ENCODE measurements at places on chromosomes 2 and 18.

GRCh38 chr18:44579745-44580144 lies 100.9 kb upstream of the SETBP1 start:
- no peaks in the 10 kb centered on the region for H3K36me3 ChIP-seq
- no peaks in the 10 kb centered on the region for H3K27me3 ChIP-seq
- DNase-seq, result no peak
- no peaks in the 10 kb centered on the region for H3K4me1 ChIP-seq
- H3K4me3 ChIP-seq, result no peak overlapping the region
- no peak overlapping the region for H3K27ac ChIP-seq

GRCh38 chr2:229412686-229413085 lies 141.6 kb upstream of the PID1 start:
- H3K27ac ChIP-seq, result no peak overlapping the region
- no peaks in the 10 kb centered on the region for H3K27me3 ChIP-seq
- no peak overlapping the region for H3K4me3 ChIP-seq
- DNase-seq, result no peak
- peaks cover 12% of the 10 kb centered on the region for H3K4me1 ChIP-seq

DNA sequence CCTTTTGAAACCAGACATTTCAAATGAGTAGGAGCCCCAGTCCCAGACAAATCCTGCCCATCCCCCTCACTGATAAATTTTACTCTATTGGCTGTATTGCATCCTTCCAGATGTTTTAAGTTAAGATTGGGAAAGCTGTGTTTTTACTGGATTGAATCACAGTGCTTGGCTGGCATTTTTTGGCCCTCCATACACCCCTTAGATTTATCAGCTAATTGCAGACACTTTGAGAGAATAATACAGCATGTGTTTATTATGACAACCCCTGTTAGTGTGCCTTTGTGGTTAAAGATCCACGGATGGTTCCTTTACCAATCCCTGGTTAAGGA lies 74.9 kb downstream of the ANTXR1 start:
- H3K4me1 ChIP-seq, result no peaks in the 10 kb centered on the region
- no peak for DNase-seq
- H3K27me3 ChIP-seq, result no peaks in the 10 kb centered on the region
- H3K27ac ChIP-seq, result no peak overlapping the region
- H3K4me3 ChIP-seq, result no peak overlapping the region
- no peaks in the 10 kb centered on the region for H3K36me3 ChIP-seq

DNA sequence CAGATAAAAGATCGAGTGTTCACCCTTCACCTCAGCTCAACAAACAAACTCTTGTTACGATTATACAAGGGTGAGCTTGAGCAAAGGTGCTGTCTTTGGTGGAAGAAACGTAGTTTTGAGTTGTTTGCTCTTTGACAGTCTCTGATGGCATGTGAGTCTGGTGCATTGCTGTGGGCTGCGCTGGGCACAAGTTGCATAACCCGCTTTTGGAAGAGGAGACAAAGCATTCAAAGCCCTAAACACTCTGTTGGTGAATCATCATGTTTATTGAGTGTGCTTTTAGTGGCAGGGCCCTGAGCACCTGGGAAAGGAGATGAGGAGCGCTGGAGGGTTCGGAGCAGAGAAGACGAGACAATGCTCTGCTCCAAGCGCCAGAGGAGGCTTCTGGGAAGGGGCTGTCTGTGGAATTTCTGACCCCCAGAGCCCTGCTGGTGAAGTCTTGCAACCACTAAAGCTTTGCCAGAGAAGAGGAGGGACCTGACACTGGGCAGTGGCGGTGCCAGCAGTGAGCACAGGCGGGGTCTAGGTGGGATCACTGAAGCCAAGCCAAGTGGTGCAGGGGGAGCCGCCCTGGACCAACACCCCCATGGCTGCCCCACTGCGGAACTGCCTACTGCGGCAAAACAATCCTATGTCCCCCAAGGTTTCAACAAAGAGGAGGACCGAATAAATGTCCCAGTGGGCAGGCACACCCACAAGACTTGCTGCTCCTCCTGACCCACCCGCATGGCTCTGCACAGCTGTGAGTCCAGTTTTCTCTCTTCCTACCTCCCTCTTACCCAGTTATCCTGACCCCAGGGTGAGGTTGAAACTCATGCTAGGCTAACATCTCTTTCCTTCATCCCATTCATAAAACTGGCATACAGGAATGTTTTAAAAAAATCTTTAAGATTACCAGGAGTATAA lies 64.0 kb downstream of the TNFRSF11A start:
- no peaks in the 10 kb centered on the region for H3K4me1 ChIP-seq
- H3K4me3 ChIP-seq, result no peak overlapping the region
- H3K36me3 ChIP-seq, result no peaks in the 10 kb centered on the region
- no peaks in the 10 kb centered on the region for H3K27me3 ChIP-seq
- no peak for DNase-seq

DNA sequence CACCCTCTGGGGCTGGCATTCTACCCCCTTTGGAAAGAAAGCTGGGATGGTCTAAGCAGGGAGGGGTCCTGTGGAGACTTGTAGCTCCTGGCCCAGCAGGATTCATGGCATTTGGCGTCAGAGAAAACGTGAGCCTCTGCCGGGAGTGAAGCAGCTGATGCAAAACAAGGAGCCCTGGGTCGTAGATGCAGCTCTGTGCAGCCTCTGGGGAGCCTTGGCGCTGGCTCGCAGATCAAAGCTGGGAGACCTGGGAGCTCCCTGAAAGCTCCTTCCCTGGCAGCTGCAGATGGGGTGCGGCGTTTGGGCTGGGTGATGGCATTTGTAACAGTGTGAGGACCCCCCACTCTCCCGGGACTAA lies 148.3 kb downstream of the KLHL29 start:
- H3K4me1 ChIP-seq, result peaks cover 5% of the 10 kb centered on the region
- H3K36me3 ChIP-seq, result no peaks in the 10 kb centered on the region
- no peak overlapping the region for H3K4me3 ChIP-seq
- H3K27ac ChIP-seq, result no peak overlapping the region

- peak; percentile 67 for DNase-seq
- peaks cover 8% of the 10 kb centered on the region for H3K4me1 ChIP-seq
- H3K36me3 ChIP-seq, result no peaks in the 10 kb centered on the region
- no peaks in the 10 kb centered on the region for H3K27me3 ChIP-seq
- no peak overlapping the region for H3K27ac ChIP-seq
Observed at GRCh38 chr2:158042245-158042644, 59.4 kb upstream of the UPP2 start.

- H3K27me3 ChIP-seq, result no peaks in the 10 kb centered on the region
- H3K36me3 ChIP-seq, result no peaks in the 10 kb centered on the region
- no peak overlapping the region for H3K27ac ChIP-seq
Observed at GRCh38 chr2:205633994-205634393, 48.3 kb upstream of the NRP2 start.

- no peaks in the 10 kb centered on the region for H3K36me3 ChIP-seq
- H3K27me3 ChIP-seq, result no peaks in the 10 kb centered on the region
- H3K4me3 ChIP-seq, result no peak overlapping the region
- no peaks in the 10 kb centered on the region for H3K4me1 ChIP-seq
- H3K27ac ChIP-seq, result no peak overlapping the region
Observed at GRCh38 chr18:69358212-69358895, 42.3 kb upstream of the DOK6 start.

GRCh38 chr2:172403881-172404468 lies 23.4 kb upstream of the ITGA6 start:
- no peak overlapping the region for H3K4me3 ChIP-seq
- no peak overlapping the region for H3K27ac ChIP-seq
- H3K36me3 ChIP-seq, result no peaks in the 10 kb centered on the region
- no peaks in the 10 kb centered on the region for H3K4me1 ChIP-seq
- H3K27me3 ChIP-seq, result no peaks in the 10 kb centered on the region
- DNase-seq, result no peak

DNA sequence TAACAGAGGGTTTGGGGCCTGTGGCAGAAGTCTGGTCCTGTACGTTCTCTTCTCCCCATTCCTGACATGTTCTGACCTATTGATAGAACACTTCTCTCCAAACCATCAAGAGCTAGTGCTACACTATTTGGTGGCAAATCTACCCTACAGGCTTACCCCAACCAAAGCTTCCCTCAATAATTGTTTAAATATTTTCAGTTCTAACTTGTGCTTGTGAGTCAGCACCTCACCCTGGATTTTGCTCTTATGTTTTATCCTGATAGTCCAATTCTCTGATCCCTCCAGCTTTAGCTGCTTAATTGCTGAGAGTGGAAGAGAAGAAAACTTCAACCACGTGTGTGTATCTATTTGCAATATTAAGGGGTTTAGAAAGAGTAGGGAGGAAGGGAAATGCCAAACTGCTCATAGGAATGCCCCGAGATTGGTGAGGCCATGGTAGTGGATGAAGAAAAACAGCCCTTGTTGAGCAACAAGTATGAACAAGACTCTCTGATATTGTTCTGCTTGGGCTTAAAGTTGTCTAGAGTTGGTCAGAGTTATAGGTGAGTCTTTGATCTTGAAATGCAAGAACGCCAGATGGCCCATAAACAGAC lies 67.8 kb upstream of the PARD3B start:
- H3K36me3 ChIP-seq, result no peaks in the 10 kb centered on the region
- no peak for DNase-seq
- no peaks in the 10 kb centered on the region for H3K27me3 ChIP-seq
- no peaks in the 10 kb centered on the region for H3K4me1 ChIP-seq
- H3K27ac ChIP-seq, result no peak overlapping the region

DNA sequence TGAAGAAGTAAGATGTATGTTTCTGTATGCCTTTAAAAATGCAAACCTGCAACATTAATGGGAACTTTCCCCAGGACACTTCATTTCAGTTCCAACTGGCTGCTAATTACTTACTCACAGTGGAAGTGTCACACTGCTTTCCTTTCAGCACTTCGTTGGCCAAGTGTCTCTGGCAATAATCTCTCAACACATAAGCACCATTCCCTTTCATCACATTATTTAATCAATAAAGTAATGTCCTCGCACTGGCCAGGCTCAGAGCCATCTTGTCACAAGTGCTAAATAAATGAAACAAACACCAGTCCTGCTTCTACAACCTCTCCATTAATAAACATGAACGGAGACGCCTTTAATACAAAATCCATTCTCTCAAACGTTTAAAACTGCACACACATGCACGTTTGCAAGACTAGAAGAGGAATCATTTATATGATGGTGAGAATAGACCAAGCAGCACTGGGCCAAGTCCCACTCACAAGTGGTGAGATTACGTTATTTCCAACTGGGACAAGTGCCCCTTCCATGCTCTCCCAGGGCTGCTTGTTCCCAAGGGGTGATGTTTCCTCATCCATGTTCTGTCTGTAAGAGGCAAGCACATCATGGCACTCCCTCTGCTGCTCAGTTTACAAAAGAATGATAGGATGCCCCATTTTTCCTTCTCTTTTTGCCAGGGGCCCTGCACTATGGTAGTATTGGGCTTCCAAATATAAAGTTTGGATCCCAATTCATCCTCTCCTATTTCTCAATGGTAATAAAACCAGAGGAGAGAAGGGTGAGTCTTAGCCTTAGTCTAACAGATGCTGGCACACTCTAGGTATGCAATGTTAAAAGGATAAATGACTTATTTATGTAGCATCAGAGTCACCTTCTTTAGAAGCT lies 56.8 kb upstream of the ETAA1 start:
- no peak overlapping the region for H3K27ac ChIP-seq
- H3K4me1 ChIP-seq, result no peaks in the 10 kb centered on the region
- no peak overlapping the region for H3K4me3 ChIP-seq
- no peak for DNase-seq

GRCh38 chr18:49376046-49376445 lies 84.4 kb downstream of the DYM start:
- H3K4me3 ChIP-seq, result no peak overlapping the region
- peaks cover 4% of the 10 kb centered on the region for H3K4me1 ChIP-seq
- no peaks in the 10 kb centered on the region for H3K36me3 ChIP-seq
- H3K27ac ChIP-seq, result no peak overlapping the region
- H3K27me3 ChIP-seq, result no peaks in the 10 kb centered on the region

DNA sequence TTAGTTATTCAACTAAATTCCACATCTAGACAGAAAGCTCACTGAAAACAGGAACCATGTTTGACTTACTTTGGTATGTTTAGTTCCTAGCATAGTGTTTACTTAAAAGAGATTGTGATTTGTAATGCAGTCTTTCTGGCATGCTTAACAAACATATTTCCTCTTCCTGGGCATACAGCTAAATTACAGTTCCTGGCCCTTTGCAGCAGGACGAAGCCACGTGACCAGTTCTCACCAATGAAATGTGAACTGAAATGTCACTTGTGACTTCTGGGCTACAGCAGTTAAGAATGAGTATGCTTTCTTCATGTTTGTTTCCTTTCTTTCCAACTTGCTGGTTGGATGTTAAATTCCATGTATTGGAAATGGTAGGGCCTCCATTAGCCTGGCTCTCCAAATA lies 330.5 kb downstream of the FIGN start:
- H3K4me1 ChIP-seq, result no peaks in the 10 kb centered on the region
- H3K27ac ChIP-seq, result no peak overlapping the region
- no peaks in the 10 kb centered on the region for H3K27me3 ChIP-seq
- no peak overlapping the region for H3K4me3 ChIP-seq

DNA sequence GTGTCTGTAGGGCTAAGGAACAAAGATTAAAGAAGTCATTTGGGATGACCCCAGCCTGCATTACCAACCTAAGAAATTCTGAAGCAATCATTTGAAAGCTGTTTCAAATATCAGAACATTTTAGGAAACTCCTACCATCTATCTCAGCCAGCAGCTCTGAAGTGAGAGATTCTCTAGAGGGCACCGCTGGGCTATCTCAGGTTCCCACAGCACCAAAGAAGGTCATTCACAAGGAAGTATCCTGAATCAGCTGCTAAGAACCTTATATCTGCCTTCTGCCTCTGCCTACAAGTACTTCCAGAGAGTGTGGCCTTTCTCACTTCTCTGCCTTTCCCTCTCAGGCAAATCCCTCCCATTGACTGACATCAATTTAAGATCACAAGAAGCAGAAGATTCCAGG lies 13.4 kb upstream of the EVA1A start:
- no peaks in the 10 kb centered on the region for H3K27me3 ChIP-seq
- H3K36me3 ChIP-seq, result no peaks in the 10 kb centered on the region
- no peak overlapping the region for H3K27ac ChIP-seq
- H3K4me3 ChIP-seq, result no peak overlapping the region
- peak; percentile 29 for DNase-seq
- no peaks in the 10 kb centered on the region for H3K4me1 ChIP-seq

DNA sequence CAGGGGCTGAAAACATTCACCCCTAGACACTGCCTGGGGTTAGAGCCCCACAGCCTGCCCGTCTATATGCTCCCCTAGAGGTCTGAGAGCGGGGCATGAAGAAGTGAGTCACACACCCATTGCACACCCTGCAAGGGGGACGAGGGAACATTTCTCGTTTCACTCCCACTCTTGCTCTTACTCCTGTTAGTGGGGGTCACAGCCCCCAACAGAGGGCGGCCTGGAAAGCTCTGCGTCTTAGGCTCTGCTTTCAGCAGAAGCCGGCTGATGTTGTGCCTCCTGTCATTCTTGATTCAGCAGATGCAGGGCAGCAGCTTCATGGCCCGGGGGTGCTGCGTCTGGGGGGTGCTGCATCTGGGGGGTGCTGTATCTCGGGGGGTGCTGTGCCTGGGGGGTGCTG lies 141.3 kb downstream of the ASB1 start:
- no peak overlapping the region for H3K27ac ChIP-seq
- H3K27me3 ChIP-seq, result no peaks in the 10 kb centered on the region
- no peak overlapping the region for H3K4me3 ChIP-seq
- H3K4me1 ChIP-seq, result no peaks in the 10 kb centered on the region

GRCh38 chr2:25724756-25725155 lies 51.4 kb upstream of the DTNB start:
- no peaks in the 10 kb centered on the region for H3K27me3 ChIP-seq
- H3K36me3 ChIP-seq, result no peaks in the 10 kb centered on the region
- no peak for DNase-seq
- H3K27ac ChIP-seq, result no peak overlapping the region
- no peak overlapping the region for H3K4me3 ChIP-seq
- H3K4me1 ChIP-seq, result no peaks in the 10 kb centered on the region

GRCh38 chr2:20220806-20221554 lies 4.0 kb downstream of the SDC1 start:
- H3K27ac ChIP-seq, result no peak overlapping the region
- peaks cover 6% of the 10 kb centered on the region for H3K4me1 ChIP-seq
- no peaks in the 10 kb centered on the region for H3K27me3 ChIP-seq
- DNase-seq, result no peak
- no peak overlapping the region for H3K4me3 ChIP-seq
